NCI-H2029 (cell line): ENCODE measurements at places on chromosomes 6 and 20.

DNA sequence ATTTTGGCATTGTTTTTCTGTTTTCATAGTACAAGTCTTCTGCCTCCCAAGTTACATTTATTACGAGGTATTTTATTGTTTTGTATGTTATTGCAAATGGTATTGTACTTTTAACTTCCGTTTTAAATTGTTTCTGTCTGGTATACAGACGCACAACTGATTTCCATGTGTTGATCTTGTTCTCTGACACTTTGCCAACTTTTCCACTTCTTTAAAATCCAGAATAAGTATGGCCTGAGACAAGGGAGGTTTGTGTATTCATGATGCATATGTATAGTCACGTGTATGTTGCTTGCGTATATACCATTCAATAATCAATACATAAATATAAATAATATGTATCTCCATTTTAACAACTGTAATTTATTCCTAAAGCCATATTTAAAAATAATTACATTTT is 41.2 kb downstream of the THBS2 start:
- DNase-seq, result no peak

DNA sequence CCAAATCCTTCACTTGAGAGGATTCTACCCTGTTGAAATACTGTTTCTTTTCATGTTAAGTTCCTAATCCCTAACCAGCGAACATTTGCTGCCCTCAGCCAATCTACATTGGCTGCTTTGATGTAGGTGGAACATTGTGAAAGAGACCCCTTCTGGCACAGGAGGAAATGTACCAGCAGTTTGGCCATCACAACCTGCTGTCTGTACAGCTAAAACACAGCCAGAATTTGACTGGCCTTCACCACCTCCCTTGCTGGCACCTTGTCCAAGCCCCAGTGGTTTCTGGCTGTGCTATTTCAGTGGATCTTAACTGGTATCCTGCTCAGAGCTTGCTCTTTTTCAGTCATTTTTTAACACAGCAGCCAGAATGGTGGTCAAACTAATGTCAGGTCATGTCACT is 202.1 kb upstream of the EPHA7 start:
- DNase-seq, result no peak

- DNase-seq, result no peak
Observed at GRCh38 chr20:35146299-35146919, 727 bp downstream of the EDEM2 start.

- no peak for DNase-seq
Observed at GRCh38 chr20:50200482-50201104, 10.0 kb downstream of the CEBPB start.

DNA sequence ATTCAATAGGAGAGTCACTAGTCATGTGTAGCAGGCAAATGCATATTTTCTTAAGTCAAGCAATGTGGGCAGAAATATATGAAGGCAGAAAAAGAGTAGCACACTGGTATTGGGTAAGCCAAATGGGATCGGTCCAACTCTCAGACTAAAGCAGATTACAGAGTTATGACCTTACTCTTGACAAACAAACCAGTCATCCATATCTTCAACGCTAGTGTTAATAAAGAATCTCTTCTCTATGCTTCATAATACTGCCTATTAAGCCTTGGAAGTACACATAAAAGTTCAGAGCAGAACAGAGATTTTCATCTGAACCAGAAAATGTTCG is 320.2 kb upstream of the JARID2 start:
- no peak for DNase-seq

DNA sequence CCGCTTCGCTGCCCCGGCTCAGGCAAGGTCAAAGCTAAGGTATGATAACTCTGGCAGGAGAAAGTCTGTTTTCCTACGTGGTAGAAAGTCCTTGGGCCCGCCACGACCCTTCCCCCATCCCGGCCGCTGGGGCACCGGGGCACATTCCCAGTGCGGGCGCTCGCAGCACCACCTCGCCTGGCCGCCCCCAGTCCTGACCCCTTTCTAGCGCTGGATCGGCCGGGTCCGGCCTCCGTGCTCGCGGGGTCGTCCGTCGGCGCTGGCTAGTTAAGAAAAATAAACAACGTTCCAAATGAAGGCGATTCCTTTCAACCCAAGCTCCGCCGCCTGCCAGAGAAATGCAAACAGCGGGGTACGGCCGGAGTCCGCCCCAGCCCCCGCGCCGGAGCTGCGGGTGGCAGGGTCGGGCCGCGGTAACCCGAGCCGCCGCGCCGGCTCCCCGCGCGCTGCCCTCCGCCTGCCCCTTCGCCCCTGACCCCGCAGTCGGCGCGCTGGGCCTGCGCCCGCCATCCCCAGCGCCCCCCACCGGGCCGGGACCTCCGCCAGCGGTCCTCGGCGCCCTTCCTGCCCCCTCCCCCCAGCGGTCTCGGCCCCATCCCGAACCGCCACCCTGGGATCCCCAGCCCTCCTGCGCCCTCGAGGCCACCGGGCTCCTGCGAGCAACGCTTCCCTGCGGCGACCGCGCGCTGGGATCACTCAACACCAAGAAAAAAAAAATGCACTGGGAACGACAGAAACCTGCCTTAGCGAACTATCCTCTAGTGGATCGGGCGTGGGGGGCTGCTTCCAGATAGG is 37.6 kb downstream of the NCR2 start:
- no peak for DNase-seq

- DNase-seq, result no peak
Observed at GRCh38 chr6:119037941-119038623, 40.4 kb downstream of the FAM184A start.

DNA sequence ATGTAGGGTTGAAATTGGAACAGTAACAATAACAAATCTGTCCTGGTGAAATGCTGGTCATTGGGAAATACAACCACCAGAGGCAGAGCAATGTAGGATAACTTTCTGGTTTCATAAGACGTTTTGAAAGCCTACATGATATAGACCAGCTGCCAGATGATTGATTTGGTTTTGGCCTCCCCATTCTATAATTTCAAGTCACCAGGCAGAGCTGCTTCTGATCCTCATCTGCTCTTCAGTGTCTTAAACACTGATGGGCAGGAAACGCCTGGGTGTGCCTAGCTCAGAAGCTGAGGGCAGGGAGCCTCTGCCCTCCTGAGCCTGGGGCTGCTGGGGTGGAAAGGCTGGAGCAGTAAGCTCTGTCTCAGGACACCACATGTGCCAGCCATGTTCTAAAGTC is 24.5 kb downstream of the DHX35 start:
- no peak for DNase-seq
